Left kidney (tissue), 8 donors: ENCODE measurements at places on chromosomes 12 and 14.

DNA sequence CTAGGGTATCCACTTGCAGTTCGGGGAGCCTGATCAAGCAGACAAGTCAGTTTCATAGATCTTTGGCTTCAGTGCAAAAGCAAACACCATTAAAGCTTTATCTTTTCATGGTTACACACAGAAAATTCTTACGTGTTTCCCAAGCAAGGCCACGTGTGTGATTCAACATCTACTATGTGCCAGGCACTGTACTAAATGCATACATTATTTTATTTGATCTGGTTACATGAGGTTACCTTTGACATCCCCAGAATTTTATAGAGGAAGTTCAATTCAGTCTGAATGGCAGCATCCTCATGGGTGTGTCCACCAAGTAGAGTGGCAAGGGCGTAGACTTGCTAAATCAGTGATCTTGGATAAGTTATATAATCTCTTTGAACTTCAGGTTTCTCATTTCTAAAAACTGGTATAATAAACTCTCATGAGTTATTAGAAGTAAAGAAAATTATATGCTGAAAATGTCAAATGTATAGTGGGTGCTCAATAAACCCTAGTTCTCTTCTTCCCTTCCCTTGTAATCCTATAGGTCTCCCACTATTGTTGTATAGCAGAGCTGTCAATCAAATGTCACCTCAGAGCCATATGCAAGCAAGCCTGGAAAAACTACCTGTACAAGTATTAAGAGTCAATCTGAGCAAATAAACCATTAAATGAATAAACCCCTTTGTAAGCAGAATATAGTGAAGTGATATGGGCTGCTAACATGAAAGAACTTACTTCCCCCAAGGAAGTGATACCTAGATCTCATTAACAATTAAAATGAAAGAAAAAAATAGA, 50.3 kb upstream of the TMX1 start:
- DNase-seq = no peak

GRCh38 chr14:97336816-97337215, 539.6 kb downstream of the VRK1 start:
- no peak for DNase-seq

- no peak for DNase-seq
Observed at GRCh38 chr14:51173863-51174262, 66.2 kb upstream of the TMX1 start.

DNA sequence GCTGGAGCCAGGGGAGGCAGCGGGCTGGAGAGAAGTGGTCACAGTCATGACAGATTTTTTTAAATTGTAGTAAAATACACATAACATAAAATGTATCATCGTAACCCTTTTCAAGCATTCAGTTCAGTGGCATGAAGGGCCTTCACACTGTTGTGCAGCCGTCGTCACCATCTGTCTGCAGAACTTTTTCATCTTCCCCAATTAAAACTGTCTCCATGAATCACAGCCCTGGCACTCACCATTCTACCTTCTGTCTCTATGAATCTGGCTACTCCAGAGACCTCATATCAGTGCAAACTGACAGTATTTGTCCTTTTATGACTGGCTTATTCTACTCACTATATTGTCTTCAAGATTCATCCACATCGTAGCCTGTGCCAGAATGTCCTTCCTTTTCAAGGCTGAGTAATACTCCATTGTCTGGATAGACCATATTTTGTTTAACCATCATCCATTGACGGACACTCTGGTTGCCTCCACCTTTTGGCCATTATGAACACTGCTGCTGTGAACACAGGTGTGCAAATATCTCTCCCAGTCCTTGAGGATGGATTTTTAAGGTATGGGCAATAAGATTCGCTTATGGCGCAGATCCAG, 91.5 kb upstream of the NCOR2 start:
- DNase-seq = no peak

DNA sequence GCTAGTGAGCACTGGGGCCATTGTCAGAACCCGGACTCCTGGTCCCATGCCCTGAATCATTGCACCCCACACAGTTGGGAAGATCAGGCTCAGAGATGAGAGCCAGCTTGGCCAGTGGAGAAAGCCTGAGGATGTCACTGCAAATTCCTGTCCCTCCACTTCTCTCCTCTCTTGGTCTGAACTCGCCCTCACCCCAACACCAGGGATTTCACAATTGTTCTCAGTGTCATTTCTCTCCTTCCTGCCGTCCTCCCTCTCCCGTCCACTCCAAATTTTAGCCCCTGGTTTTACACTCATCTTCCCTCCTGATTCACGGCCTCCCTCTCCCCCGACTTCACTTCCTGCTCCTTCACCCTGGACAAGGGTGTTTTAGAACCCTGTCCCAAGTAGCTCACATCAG, 11.1 kb downstream of the KRT75 start:
- DNase-seq = no peak

DNA sequence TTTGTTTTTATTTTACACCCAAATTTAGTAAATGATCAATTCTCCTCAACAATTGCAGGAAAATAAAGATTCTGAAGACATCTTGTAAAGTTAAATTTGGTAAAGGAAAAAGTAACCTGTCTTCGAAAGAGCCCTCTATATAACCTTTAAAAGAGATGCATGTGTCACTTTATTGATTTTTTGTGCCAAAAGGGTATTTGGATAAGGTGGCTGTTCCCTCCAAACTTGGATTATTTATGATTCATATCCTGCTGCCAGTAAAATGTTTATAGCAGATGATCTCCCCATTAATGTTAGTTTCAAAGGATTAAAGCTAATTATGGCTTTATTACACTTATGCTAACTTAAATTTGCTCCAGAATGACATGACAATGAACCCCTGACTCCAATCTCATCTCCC, 98.8 kb downstream of the DUSP6 start:
- no peak for DNase-seq

- DNase-seq = no peak
Observed at GRCh38 chr14:71549421-71550050, 382.7 kb upstream of the RGS6 start.

- no peak for DNase-seq
Observed at GRCh38 chr14:63747846-63748245, 20.0 kb upstream of the SGPP1 start.

DNA sequence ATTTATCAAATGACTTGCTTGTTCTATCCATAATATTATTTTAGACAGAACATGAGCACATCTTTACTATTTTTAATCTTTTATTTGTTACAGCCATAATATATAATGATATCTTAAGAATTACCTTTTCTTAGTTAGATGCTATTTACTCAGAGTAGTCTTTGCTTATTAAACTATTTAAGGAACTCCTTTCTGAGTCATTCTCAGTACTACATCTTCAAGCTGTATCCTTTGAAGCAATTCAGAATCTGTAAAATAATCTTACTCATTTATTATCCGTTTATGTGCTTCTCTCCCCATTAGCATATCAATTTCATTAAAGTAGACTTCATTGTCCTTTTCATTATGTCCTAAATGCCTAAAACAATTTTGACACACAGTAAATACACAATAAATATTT, 240.4 kb upstream of the FAR2 start:
- DNase-seq = no peak

- no peak for DNase-seq
Observed at GRCh38 chr14:58150243-58150805, 1.7 kb downstream of the ARMH4 start.

GRCh38 chr14:77859934-77860570, 60.1 kb downstream of the ADCK1 start:
- DNase-seq = no peak

- DNase-seq = peak; percentile 72
Observed at GRCh38 chr12:67355428-67356379, 86.5 kb downstream of the CAND1 start.

DNA sequence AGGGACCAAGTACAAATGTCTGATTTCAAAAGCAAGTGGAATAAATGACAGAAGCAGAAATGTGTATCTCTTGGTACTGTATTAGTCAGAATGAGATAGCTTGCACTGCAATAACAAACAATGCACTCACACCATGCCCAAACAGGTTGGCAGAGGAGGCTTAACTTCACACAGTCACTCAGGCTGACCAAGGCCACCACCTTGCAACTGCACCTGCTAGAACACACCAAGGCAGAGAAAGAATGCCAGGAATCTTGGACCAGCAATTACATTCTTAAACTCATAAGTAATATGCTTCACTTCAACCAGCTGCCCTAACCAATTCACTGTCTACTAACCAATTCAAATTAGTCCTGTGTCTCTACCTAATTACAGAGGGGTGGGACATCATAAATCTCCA, 378.3 kb downstream of the BCL11B start:
- no peak for DNase-seq

- DNase-seq = no peak
Observed at GRCh38 chr14:100111931-100112704, 46.9 kb downstream of the EVL start.

DNA sequence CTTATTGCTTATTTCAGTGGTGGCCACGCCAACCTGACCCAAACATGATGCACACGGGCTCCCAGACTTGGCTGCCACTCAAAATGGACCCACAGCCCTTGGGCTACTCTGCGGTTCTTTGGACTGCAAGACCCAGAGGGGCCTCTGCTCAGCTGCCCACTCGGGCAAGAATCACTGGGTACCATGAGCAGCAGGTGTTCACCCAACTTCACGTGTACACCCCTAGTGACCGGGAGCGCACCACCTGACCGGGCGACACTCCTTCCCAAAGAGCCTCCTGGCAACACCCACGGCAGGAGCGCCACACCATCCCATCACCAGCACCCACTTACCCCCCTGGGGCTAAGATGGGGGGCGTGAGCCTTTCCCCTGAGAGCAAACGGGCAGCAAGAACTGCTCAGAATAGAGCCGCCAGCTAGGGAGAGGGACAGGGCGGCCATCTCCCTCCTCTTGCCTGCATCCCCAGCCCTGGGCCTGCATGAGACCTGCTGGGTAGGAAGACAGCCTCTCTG, 32.0 kb downstream of the CCNK start:
- no peak for DNase-seq

GRCh38 chr12:69027411-69027881, 94.5 kb upstream of the CPM start:
- DNase-seq = no peak

GRCh38 chr12:120007272-120007671, 18.2 kb downstream of the BICDL1 start:
- no peak for DNase-seq

DNA sequence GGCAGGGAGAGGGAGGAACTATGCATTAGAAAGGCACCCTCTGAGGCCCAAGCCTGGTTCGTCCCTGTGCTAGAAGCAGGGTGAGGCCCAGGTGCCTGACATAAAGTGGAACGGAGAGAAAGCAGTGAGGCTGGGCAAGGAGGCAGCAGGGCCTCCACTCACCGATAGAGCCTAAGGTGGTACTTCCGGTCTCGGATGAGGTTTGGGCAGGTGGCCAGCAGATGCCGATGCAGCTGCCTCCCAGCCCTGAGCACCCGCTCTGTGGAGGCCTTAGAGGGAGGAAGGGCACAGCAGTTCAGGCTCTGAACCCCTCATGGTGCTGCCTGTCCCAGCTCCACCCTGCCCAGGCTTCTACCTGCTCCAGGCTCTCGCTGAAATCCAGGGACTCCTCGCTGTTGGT, 7.1 kb downstream of the RAPGEF3 start:
- no peak for DNase-seq

DNA sequence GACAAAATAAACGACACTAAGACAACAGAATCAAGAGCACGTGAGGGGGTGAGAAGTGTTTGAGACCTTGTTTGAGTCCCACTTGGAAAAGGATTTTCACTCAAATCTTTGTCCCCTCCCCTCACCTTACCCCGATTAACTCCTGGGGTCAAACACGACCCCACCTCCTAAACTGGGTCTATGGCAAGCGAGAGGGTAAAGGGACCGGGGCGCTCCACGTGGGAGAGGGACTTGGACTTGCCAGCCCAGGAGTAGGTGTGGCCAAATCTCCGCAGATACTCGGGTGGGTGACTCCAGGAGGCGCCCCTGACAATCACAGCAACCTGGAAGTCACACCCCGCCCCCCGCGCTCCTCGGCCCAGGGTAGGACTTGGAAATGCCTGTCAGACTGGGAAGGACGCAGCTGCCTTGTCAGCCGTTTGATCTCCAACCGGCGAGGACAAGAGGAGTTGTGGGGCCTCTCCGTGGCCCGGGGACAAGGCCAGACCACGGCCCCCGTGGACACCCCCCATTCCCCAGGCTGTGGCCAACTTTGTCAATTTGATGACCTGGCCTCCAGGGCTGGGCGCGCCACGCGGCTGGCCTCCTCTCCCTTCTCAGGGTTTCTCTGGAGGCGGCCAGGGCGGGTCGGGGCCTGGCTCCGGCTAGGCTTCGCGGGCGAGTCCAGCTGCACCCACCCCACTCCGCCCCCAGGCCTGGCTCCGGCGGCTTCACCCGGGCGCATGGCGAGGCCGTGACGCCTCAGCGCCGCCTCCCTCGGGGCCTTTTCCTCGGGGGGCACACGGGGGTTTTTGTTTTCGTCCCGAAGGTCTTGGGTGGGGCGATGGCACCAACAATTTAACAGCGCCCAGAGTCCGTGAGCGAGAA, 1.1 kb upstream of the BCL11B start:
- DNase-seq = no peak

DNA sequence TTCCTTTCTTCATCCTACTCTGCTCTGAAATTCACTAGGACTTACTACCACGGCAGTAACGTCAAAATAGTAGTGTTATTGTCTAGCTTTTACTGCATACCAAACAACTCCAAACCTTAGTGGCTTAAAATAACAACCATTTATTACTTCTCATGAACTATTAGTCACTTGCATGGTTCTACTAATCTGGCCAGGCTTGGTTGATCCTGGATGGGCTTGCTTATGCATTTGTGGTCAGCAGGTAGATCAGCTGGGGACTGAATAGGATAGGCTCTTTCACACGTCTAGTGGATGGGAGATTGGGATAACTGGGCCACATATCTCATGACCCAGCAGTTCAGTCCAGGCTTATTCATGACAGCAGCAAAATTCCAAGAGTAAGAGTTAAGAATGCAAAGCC, 9.4 kb upstream of the SLC35F4 start:
- no peak for DNase-seq

GRCh38 chr14:105537580-105538474, 11.4 kb downstream of the TMEM121 start:
- no peak for DNase-seq

GRCh38 chr14:50055461-50056228, 60.7 kb downstream of the VCPKMT start:
- DNase-seq = no peak

GRCh38 chr12:105330931-105331804, 677 bp downstream of the C12orf75 start:
- peak; percentile 36 for DNase-seq
